Prostate gland (tissue), 2 donors: ENCODE measurements at places on chromosomes 3 and 15.
A peak's percentile ranks its signal among the peaks of the same experiment; 100 is the strongest.

- H3K4me3 ChIP-seq, result no peak overlapping the region
- no peak overlapping the region for H3K27ac ChIP-seq
- H3K4me1 ChIP-seq, result no peaks in the 10 kb centered on the region
Measured at GRCh38 chr15:95162531-95162930, 931.2 kb downstream of the MCTP2 start.

DNA sequence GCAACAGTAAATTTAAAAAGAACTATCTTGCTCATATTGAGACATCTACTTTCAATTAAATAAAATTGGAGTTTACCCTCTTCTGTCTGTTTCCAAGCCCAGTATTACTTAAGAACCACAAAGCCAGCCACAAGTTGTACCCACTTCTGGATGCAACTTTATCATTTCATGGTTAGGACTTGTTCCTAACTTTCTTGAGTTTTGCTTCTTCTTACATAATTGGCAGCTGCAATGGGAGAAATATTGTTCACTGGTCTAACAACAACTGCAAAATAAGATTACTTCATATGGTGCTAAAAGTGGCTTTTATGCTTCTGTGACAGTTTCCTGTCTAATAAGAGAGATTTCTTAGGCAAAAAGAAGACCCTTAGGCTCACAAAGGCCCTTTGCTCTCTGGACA, 240.6 kb downstream of the OTOL1 start:
- DNase-seq, result no peak
- no peaks in the 10 kb centered on the region for H3K27me3 ChIP-seq
- H3K36me3 ChIP-seq, result no peaks in the 10 kb centered on the region
- H3K27ac ChIP-seq, result no peak overlapping the region
- H3K4me1 ChIP-seq, result no peaks in the 10 kb centered on the region

- H3K36me3 ChIP-seq, result no peaks in the 10 kb centered on the region
- no peak overlapping the region for H3K4me3 ChIP-seq
- peak; percentile 12 for DNase-seq
- no peaks in the 10 kb centered on the region for H3K4me1 ChIP-seq
Measured at GRCh38 chr15:58522391-58522790, 90.6 kb downstream of the LIPC start.

GRCh38 chr15:94229591-94230369, 1.6 kb upstream of the MCTP2 start:
- H3K4me3 ChIP-seq, result no peak overlapping the region
- no peaks in the 10 kb centered on the region for H3K36me3 ChIP-seq
- peak overlapping the region; percentile 84 for H3K27ac ChIP-seq
- no peak for DNase-seq
- H3K27me3 ChIP-seq, result no peaks in the 10 kb centered on the region
- no peaks in the 10 kb centered on the region for H3K4me1 ChIP-seq

DNA sequence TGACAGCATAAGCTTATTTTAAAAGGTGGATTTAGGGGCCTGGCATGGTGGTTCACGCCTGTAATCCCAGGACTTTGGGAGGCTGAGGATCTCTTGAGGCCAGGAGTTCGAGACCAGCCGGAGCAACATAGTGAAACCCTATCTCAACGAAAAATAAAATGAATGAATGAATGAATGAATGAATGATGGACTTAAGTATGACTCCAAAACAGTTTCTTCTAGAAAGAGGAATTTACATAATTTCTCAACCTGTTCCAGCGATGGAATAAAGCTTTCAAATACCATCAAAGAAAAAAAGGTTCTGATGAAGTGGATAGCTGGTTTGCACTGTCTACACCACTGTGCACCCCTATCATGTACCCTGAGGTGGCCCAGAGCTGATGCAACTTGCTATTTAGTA, 20.1 kb upstream of the NR2C2 start:
- no peaks in the 10 kb centered on the region for H3K27me3 ChIP-seq
- no peak overlapping the region for H3K27ac ChIP-seq
- no peak overlapping the region for H3K4me3 ChIP-seq
- H3K36me3 ChIP-seq, result no peaks in the 10 kb centered on the region
- H3K4me1 ChIP-seq, result no peaks in the 10 kb centered on the region
- DNase-seq, result no peak

DNA sequence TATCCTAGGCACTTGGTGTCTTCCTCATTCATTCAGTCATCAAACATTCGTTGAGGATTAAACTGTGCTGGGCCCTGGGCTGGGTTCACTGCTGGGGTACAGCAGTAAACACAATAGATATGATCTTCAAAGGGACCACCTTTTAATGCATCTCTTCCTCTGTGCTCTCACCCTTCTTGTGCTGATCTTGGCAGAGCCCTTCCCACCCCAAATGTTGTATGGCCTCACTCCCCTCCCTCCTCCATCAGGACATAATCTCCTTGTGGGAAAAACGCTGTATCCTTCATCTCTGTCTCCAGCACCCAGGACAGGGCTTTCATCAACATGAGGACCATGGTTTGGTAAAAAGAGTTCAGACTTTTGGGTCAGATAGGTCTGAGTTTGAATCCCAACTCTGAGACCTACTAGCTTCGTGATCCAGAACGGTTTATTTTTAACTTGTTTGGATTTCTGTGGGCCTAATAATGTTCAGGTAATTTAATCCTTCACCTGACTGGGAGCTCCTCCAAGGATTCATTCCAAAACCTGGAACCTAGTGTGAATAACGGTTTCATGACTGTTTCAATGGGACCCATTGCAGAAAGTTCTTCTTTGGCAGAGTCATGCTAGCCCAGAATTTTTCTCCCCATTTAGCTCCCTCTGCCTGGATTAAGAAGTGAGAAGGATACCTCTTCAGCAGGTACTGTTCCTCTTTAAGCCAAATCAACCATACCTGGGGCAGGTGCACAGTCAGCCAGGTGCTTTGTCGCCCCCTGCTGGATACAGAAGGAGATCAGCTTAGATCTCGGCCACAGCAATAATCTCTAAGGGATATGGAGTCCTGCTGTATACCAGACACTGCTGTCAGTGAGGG, 5.2 kb upstream of the WNT7A start:
- H3K4me1 ChIP-seq, result no peaks in the 10 kb centered on the region
- DNase-seq, result peak; percentile 67
- H3K27ac ChIP-seq, result no peak overlapping the region
- H3K27me3 ChIP-seq, result no peaks in the 10 kb centered on the region
- no peak overlapping the region for H3K4me3 ChIP-seq

- no peaks in the 10 kb centered on the region for H3K27me3 ChIP-seq
- H3K27ac ChIP-seq, result no peak overlapping the region
- no peak overlapping the region for H3K4me3 ChIP-seq
- no peak for DNase-seq
Measured at GRCh38 chr3:14771593-14772497, 46.9 kb upstream of the FGD5 start.

GRCh38 chr3:186401556-186401955, 39.5 kb upstream of the DGKG start:
- no peaks in the 10 kb centered on the region for H3K36me3 ChIP-seq
- no peak for DNase-seq
- H3K27ac ChIP-seq, result no peak overlapping the region
- no peaks in the 10 kb centered on the region for H3K27me3 ChIP-seq
- H3K4me1 ChIP-seq, result no peaks in the 10 kb centered on the region
- no peak overlapping the region for H3K4me3 ChIP-seq

GRCh38 chr3:31391150-31391549, 141.6 kb upstream of the STT3B start:
- no peaks in the 10 kb centered on the region for H3K27me3 ChIP-seq
- no peaks in the 10 kb centered on the region for H3K4me1 ChIP-seq

DNA sequence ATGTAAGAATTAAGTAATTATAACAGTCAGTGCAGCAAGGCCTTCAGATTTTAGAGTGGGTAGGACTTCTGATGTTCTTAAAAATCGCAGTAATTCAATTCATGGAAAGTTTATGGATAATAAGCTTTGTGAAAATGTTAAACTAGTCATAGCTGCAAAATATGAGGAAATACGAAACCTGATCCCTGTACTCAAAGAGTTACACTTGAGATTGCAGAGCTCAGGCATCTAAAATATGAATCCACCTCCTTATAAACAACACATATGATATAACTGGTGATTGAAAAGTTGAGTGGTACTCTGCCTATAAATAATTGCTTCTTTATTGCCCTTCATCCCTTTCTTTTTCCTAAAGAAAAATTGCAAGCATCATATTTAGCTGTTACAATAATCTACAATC, 473.3 kb downstream of the OTOL1 start:
- no peaks in the 10 kb centered on the region for H3K4me1 ChIP-seq
- H3K4me3 ChIP-seq, result no peak overlapping the region
- no peak overlapping the region for H3K27ac ChIP-seq
- no peaks in the 10 kb centered on the region for H3K36me3 ChIP-seq
- no peaks in the 10 kb centered on the region for H3K27me3 ChIP-seq

DNA sequence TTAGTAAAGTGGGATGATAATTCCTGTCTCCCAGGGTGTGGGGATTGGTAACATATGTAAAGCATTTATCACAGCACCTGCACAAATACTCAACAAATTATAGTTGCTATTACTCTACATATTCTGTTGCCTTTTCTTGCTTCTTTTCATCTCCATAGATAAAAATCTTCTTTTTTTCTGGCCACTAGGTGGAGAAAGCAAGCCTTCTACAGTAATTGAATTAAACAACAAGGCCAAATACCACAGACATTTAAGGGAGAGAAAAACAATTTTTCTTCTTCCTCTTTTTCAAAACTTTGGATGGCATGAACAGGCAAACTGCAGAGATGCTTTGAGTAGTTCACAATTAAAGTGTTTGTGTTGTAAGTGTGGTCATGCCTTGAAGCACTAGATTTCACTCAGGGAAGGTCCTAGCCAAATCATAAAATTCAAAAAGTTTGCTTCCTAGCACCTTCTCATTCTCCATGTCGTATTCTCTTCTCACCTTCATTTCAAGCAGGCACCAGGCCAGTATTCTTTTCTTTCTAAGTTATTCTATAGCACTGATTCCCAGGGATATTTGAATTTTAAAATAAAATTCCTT, 493.4 kb upstream of the TGFBR2 start:
- no peak overlapping the region for H3K4me3 ChIP-seq
- H3K36me3 ChIP-seq, result no peaks in the 10 kb centered on the region
- H3K4me1 ChIP-seq, result no peaks in the 10 kb centered on the region
- no peaks in the 10 kb centered on the region for H3K27me3 ChIP-seq
- no peak overlapping the region for H3K27ac ChIP-seq

DNA sequence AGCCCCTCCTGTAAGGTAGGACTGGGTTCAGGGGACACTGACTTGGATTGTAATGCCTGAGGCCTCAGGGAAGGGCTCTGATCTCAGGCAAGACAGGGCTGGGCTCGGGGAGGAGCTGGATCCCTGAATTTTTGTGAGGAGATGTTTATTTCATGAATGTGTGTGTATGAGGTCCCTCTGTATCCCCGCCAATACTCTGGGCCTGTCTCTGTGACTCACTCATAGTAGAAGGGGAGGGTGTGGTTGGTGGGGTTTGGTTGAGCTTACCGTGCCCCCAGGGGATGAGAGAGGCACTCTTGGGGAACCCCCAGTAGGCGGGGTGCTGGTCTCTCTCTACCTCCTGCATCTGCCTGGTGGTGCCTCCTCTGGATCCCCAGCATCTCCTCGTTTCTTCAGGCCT, 28.1 kb downstream of the RPSA start:
- H3K36me3 ChIP-seq, result no peaks in the 10 kb centered on the region
- H3K27me3 ChIP-seq, result no peaks in the 10 kb centered on the region
- DNase-seq, result no peak
- no peaks in the 10 kb centered on the region for H3K4me1 ChIP-seq
- no peak overlapping the region for H3K27ac ChIP-seq
- no peak overlapping the region for H3K4me3 ChIP-seq

GRCh38 chr3:182713743-182714517, 79.4 kb upstream of the ATP11B start:
- no peaks in the 10 kb centered on the region for H3K27me3 ChIP-seq
- no peak overlapping the region for H3K27ac ChIP-seq
- DNase-seq, result no peak
- no peak overlapping the region for H3K4me3 ChIP-seq
- H3K36me3 ChIP-seq, result no peaks in the 10 kb centered on the region
- H3K4me1 ChIP-seq, result no peaks in the 10 kb centered on the region

DNA sequence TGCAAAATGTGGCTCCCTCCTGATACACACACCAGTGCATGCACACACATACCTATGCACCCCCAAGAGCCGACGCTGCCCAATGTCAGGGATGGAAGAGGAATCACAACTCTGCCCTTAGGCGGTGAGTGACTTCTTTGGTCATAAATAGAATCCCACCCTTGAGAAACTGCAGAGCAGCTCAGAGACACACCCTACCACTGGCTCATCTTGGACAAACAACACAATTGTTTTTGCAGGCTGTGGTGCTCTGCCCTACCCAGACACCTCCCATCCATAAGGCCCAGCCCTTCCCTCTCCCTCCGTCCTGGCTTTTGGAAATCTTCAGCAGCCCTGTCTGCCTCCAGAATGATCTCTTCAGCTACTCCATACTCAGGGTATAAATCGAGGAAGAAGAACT, 73.8 kb upstream of the HRH1 start:
- H3K4me1 ChIP-seq, result no peaks in the 10 kb centered on the region
- no peak overlapping the region for H3K4me3 ChIP-seq
- H3K27ac ChIP-seq, result no peak overlapping the region
- DNase-seq, result no peak
- H3K36me3 ChIP-seq, result no peaks in the 10 kb centered on the region

DNA sequence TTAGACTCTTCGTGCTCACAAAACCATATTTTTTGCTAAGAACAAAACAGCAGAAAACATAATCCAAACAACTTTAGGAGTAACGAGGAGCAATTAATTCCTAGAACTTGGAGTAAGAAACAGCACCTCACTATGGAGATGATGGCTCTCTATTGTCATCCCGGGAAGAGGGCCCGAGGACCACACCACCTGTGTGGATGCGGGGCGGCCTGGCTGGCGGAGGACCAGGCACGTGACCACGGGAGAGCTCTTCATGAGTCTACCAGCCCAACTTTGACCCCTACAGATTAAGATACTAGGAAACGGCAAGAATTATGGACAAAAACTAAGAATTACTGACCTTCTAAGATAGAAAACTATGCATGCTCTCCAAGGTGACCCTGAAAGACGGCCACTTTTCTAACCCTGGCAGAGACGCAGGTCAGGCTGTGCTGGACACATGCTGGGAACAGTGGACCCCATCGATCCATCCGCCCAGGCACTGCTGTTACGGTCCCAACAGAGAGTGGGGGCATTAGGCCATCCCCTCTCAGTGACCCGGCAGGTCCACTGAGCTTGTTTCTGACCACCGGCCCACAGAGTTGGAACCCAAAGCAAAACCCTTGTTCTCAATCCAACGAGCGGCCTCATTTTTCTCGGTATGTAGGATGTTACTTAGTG, 13.1 kb upstream of the OCA2 start:
- H3K27ac ChIP-seq, result no peak overlapping the region
- no peaks in the 10 kb centered on the region for H3K4me1 ChIP-seq
- H3K4me3 ChIP-seq, result no peak overlapping the region
- no peaks in the 10 kb centered on the region for H3K27me3 ChIP-seq

DNA sequence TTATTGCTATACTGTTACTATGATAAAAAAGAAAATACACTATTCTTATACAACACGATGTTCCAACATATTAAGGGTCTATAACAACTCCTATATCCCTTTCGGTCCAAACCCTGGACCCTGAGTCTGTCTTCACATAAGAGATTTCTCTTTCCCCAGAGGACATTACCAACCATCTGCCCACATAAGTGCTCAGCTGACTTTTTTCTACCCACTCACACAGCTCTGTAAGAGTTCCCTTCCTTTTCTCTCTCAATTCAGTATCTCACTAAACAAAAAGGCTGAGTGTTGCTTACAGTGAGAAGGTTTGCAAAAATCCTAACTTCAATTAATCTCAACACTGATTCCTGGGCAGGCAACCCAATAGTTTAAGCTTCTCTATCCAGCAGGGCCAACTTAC, 30.5 kb downstream of the ITGB5 start:
- no peaks in the 10 kb centered on the region for H3K27me3 ChIP-seq
- DNase-seq, result no peak
- H3K36me3 ChIP-seq, result no peaks in the 10 kb centered on the region
- H3K4me1 ChIP-seq, result no peaks in the 10 kb centered on the region
- no peak overlapping the region for H3K4me3 ChIP-seq

- H3K27me3 ChIP-seq, result no peaks in the 10 kb centered on the region
- H3K4me3 ChIP-seq, result no peak overlapping the region
- no peaks in the 10 kb centered on the region for H3K4me1 ChIP-seq
- H3K36me3 ChIP-seq, result no peaks in the 10 kb centered on the region
Measured at GRCh38 chr3:117238806-117239205, 529.2 kb downstream of the TUSC7 start.
